ENCODE measurements at places on chromosomes 13 and 19.

DNA sequence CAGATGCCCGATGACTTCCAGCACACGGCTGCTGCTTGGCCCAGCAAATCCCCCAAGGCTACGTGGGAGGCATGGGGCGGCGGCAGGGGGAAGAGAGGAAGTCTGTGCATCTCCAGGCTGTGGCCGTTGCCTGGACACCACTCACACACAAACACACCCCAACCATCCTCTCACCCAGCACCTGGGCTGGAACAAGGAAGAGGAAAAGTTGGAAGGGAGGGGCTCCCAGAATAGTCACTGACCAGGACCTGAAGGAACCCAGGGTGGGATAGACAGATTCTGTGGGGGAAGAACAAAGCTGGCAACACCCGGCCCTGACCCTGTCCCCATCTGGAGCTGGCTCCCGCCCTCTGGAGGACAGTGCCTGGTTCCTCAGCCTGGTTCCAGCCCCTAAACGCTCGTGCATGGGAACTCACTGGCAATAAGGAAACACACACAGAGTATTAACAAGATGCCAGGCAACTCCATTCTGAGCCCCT, 11.2 kb downstream of the PPP6R1 start:
- DNase-seq: no peak

DNA sequence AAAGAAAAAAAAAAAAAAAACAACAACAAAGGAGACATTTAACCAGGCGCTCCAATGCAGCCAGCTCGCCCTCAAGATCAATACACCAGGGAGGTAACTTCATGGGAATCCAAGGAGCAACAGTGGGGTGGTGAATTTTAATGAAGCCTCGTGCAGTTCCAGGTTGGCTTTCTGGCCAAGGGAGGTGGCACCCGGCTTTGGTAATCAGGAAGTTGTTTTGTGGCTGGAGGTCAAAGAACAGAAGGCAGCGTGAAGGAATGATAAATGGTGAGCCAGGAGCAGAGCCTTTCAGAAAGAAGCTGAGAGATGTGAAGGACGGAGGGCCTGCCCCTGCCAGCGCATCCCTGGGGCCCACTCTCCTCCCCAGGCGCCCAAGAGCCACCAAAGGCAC, 188.2 kb upstream of the TSC22D1 start:
- no peak for DNase-seq

DNA sequence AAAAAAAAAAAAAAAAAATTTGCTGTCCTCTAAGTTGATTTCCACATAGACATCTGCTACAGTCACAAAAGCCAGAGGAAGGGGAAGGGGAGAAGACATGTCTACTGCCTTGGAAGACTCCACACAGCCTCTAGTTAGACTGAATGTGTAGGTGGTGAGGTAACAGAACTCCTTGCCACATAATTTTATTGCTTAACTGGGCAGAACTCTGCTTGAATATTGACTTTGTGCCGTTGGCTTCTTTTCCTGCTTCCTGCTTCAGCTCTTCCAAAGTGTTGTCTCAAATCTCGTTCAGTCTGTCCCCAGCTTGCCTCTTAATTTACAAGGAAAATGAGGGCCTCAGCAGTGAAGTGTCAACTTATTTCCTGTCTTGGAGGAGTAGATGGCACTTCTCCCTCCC, 37.1 kb downstream of the ESD start:
- no peak for DNase-seq

- no peak for DNase-seq
Observed at GRCh38 chr19:39843919-39844793, 2.0 kb downstream of the FBL start.

- DNase-seq: no peak
Observed at GRCh38 chr19:4502282-4503131, 15.8 kb downstream of the PLIN4 start.

DNA sequence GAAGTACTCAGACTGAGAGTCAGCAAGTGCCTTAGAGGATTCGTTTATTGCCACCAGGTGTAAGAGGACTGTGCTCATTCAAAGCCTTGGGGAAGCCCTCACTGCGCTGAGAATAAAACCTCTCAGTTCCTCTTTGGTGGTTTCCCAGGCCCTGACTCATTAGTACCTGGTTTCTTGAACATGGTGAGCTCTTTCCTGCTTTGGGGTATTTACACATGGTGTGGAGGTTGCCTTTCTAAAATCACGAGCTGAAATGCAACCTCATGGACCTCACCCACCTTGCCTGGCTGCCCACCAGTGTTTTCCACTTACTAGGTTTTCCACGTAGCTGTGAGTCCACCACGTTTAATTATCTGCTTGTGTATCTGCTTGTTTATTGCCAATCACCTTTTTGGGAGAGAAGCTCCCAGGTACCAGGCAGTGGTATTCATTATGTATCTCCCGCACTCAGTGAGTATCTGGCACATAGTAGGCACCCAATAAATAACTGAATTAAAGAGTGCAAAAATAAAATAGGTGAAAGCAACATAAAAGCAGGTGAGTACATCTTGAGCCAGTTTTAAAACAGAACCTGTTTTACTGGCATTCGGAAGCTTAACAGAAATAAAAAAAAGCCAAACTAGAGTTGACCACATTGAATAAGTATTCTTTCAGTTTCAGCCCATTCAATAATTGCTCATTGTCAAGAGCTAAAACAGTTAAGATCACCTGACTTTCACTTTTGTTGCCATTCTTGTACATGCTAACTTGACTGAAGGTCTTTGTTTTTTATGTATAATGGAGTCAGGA, 533.0 kb downstream of the MYO16 start:
- DNase-seq: no peak

- DNase-seq: peak; percentile 39
Observed at GRCh38 chr19:34220472-34221063, 33.8 kb upstream of the GARRE1 start.

DNA sequence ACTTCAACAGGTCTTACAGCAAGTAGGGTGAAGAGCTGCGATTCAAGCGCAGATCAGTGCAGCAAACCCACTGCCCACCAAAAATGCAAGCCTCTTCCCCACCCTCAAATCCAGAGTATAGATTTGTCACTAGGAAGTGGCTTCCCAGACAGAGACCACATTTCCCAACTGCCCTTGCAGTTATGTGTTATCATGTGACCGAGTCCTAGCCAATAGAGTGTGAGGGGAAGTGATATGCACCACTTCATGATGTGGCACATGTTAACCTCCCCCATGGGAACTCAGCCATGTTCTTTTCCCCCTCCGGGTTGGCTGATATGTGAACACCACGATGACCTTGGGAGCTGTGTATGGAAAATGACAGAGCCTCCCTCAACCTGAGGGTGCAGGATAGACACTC, 50.8 kb downstream of the MBD3L2B start:
- no peak for DNase-seq

DNA sequence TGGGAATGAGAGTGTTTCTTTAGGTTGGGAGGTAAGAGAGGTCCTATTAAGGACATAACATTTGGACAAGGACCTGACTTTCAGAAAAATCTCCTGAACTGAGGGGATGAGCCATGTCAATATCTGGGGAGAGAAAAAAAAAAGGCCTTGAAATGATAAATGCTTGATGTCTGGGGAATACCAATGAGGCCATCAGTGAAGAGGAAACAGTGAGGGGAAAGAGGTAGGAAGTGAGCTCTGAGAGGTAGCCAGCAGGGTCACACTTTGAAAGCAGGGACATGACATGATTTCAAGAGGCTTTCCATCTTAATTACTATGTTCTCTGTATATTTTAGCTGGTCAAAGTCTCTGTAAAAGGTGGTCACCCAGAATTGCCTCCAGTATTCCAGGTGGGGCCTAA, 9.9 kb upstream of the UBE2L5 start:
- no peak for DNase-seq

GRCh38 chr13:68078469-68078868, 848.3 kb upstream of the PCDH9 start:
- DNase-seq: no peak

GRCh38 chr19:28971049-28971448, 241.9 kb downstream of the UQCRFS1 start:
- no peak for DNase-seq

GRCh38 chr13:99556867-99557443, 55.7 kb downstream of the TM9SF2 start:
- no peak for DNase-seq

- DNase-seq: no peak
Observed at GRCh38 chr19:43420954-43421353, 6.3 kb downstream of the TEX101 start.

DNA sequence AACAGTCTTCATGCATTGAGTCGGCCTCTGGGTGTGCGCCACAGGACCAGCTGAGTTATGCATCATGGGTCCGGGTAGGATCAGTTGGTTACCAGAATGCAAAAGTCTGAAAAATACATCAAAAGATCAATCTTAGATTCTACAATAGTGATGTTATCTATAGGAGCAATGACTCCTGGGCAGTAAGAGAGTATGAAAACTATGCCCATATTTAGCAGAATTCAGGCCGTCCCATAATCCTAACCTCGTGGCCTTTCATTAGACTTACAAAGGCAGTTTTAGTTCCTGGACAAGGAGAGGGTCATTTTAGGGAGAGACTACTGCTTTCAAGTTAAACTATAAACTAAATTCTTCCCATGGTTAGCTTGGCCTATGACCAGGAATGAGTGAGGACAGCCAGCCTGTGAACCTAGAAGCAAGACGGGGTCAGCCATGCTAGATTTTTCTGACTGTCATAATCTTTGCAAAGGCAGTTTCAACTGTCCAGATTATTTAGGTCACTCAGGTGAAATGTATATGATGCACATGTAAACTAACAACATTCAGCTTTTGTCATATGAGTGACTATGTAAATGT, 11.8 kb upstream of the CDADC1 start:
- DNase-seq: no peak

- no peak for DNase-seq
Observed at GRCh38 chr13:62040806-62041205, 625.2 kb upstream of the PCDH20 start.

- DNase-seq: no peak
Observed at GRCh38 chr13:112908342-112908741, 60.7 kb upstream of the MCF2L start.

GRCh38 chr13:96481482-96481881, 391.6 kb downstream of the HS6ST3 start:
- no peak for DNase-seq

- DNase-seq: no peak
Observed at GRCh38 chr13:110306340-110306959, 507 bp downstream of the COL4A1 start.

- no peak for DNase-seq
Observed at GRCh38 chr19:7904074-7905020, 670 bp downstream of the MAP2K7 start.

- DNase-seq: no peak
Observed at GRCh38 chr13:68905186-68905585, 1202.4 kb upstream of the ATXN8OS start.

All from activated CD8-positive, alpha-beta memory T cell treated with anti-CD3 and anti-CD28 coated beads for 48 hours (primary cell).